ENCODE measurements at places on chromosomes 4 and X.

DNA sequence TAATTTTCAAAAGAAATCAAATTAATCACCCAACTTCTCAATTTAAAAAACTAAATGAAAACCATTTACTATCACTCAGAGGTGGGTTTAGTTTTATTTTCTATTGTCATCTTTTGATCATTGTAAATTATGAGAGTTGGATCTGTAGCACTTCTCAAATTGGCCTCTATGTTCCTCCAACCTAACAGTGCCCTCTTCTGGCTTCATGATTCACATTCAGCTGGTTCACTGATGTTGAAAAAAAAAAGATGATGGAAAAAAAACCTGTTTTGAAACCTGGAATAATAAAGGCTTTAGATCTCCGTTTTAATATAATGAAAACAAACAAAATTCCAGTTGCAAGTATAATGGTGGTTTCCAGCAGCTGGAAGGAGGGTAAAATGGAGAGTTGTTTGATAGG, 2.4 kb upstream of the NBDY start:
- DNase-seq = peak; percentile 78

GRCh38 chr4:15495621-15496020, 25.9 kb downstream of the CC2D2A start:
- DNase-seq = no peak

- no peak for DNase-seq
These were observed 708.6 kb downstream of the C4orf33 start for GRCh38 chr4:129804461-129804981.

DNA sequence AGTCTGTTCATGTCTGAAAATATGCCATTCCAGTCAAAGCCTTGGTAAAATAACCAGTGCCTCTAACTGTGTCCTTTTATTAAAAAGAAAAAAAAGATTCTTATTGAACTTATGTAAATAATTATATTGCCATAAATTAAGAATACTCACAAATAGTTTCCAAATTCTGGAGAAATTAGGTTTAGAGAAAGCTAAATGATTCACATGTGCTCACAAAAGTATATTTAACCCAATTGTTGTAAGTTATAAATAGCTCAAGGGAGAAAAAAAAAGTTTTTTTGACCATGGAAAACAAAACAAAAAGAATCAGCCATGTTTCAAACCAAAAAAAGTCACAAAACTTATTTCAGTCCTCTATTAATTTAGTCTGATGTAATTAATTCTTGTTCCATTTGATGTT, 25.3 kb upstream of the HERC6 start:
- DNase-seq = no peak

GRCh38 chr4:37667197-37668100, 18.7 kb downstream of the RELL1 start:
- no peak for DNase-seq

DNA sequence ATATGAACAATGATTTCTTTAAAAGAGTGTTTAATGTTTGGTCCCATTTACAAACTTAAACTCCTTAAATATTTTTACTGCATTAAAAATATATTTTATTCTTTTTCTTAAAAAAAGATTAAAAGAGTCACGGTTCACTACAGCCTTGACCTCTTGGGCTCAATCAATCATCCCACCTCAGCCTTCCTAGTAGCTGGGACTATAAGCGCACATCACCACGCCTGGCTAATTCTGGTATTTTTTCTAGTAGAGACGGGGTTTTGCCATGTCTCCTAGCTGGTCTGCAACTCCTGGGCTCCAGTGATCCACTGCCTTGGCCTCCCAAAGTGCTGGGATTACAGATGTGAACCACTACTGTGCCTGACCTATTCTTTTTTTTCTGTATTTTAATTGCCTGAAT, 104.7 kb upstream of the TLR2 start:
- DNase-seq = no peak

- no peak for DNase-seq
These were observed 465.8 kb downstream of the NAF1 start for GRCh38 chr4:162700815-162701361.

DNA sequence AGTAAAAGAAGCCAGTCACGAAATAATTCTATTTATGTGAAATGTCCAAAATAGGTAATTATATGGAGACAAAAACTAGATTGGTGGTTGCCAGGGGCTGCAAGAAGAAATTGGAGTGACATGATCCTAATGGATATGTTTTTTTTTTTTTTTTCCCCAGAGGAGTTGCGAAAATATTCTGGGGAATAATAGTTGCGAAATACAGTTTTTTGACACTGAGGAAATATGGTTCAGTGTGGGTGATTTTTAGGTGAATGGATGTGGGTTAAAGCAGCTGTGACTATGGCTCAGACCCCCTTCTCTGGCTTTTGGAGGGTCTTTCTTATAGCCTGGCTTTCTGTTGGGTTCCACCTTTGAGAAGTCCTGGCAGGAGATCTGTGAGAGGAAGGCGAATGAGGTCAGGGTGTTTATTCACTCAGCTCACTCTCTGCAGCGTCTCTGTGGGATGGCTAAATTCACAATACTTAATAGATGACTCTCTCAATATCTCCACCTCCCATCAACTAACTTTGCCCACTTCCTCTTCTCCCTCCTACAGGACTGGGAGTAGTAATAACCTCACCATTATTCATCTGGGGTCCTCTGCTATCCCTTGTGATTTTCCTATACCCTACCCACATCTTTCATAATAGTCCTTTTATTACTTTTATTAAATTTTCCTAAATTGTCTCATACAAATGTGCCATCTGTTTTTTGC, 15.3 kb upstream of the RAB9B start:
- peak; percentile 5 for DNase-seq

GRCh38 chrX:12463052-12463451, 324.8 kb downstream of the FRMPD4 start:
- no peak for DNase-seq

- DNase-seq = no peak
These were observed 52.9 kb downstream of the PPP2R2C start for GRCh38 chr4:6419452-6420028.

DNA sequence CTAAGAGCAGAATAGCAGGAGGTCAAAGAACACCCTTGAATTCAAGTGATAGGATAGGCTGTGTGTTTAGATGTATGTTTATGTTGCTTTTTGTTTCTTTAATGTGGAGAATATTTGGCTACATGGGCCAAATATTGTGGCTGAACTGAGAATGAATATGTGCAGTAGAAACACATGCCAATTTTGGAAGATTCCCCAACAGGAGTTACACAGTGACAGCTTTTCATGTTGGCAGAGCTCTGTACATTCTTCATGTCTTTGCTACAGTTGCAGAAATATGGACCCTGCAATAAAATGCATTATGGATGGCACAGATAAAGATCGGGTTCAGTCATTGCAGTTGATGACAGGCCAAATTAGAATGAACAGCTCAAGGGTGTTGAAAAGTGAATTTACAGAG, 82.8 kb upstream of the SLC4A4 start:
- DNase-seq = no peak

- DNase-seq = no peak
These were observed 339.0 kb upstream of the BOD1L1 start for GRCh38 chr4:13966231-13967195.

DNA sequence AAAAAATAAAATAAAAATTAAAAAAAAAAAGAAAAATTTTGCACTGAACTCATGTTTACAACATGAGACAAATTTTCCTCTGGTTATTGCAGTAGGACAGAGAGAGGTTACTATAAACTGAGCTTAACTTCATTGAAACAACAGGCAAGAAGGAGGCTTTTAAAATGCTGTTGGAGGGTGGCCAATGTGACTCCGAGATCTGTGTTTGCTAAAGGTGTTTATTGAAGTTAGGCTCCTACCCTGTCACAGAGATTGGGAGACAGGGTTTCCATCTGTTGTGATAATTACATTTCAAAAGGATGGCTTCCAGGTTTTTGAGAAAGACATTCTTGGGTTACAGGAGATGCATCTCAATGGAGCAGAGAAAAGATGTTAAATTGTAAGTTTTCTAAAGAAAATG, 370.5 kb upstream of the HS3ST1 start:
- no peak for DNase-seq

DNA sequence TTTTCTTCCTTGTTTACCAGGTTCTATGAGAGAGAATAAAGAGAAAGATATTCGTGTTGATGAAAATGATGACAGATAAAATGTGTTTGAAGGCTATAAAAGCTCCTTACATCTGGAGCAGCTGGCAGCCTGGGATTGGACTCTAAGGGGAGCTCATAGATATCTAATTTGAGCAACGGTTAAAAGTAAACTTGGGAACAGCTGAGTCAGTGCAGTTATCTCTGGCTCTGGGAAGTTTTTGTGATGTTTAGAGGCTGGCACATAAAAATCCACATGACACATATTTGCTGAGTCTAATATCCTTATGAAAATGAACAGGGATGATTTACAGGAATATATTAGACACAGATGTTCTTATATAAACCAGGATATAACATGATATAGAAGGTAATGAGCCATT, 331.8 kb upstream of the TENM3 start:
- DNase-seq = no peak

- peak; percentile 14 for DNase-seq
These were observed 2185.9 kb upstream of the TENM3 start for GRCh38 chr4:180057299-180057721.

GRCh38 chr4:3700736-3701135, 65.4 kb upstream of the ADRA2C start:
- no peak for DNase-seq

- no peak for DNase-seq
These were observed 113.3 kb downstream of the PPP1R2C start for GRCh38 chrX:42664680-42665079.

GRCh38 chr4:105586638-105587328, 34.4 kb downstream of the ARHGEF38 start:
- DNase-seq = no peak

DNA sequence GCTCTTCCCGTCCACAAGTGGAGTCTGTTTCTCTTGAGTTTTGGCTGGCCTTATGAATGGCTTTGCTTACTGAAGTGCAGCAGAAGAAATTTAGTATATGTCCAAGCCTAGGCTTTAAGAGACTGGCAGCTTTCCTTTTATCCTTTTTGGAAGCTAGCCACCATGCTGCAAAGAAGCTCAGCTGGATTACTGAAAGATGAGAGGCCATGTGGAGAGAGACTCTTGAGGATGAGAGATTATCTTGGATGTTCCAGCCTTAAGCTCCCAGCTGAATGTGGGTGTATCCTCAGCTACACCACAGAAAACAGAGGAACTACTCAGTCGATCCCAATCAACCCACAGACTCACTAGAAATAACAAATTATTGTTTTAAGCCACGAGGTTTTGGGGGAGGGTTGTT, 12.5 kb downstream of the CCNG2 start:
- DNase-seq = no peak

- DNase-seq = peak; percentile 32
These were observed 18.0 kb downstream of the HERC6 start for GRCh38 chr4:88396681-88397080.
